Hepatic stellate cell (primary cell): ENCODE measurements at places on chromosomes 3 and 15.

DNA sequence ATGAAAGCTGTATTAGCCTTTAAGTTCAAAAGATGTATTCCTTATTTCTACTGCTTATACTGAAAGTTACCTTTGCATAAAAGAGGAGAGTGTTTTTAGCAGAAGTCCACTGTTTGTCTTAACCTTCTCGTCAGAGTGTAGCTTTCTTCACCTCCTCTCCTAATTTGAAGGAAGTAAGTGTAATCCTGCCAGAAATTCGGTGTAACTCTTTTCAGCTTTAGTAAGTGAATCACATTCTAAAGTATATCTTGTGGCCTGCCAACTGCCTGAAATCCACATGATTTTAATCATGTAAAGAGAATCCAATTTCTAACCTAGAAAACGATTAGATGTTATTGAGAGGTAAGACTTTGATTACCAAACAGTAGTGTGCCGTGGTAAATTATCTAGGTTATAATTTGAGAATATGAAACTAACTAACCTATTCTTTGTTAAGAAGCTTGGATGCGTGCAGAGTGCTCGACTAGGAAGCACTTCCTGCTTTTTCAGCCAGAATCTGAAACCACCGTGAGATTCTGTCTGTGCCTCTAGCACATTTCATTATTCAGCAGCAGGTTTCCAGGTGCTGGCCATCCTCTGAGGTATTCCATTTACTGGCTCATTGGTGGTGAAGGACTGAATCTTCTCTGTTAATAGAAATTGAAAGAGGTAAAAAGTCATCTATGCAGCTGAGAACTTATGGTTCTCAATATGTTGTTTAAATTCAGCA lies 7.5 kb downstream of the GYG1 start:
- DNase-seq: no peak

DNA sequence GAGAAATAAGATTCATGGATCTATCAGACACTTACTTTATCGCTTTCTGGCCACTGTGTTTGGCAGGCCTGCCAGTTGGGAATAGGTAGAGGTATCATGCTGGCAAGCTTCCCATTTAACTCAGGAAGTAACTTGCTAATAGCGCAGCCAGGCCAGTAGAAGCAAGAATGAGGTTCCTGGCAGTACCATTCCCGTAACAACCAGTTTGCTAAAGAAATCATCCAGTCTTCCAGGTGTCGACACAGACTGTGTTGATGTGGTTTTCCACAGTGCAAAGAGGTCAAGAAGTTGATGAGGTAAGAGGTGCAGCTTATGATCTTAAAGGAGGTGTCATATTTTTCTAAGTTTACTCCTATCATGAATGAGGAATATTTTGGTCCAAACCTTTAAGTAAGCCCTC lies 46.2 kb downstream of the DPH6 start:
- no peak for DNase-seq

- peak; percentile 86 for DNase-seq
These were observed 25.4 kb downstream of the ADPGK start for GRCh38 chr15:72758182-72758581.

GRCh38 chr3:45617430-45618080 lies 23.0 kb downstream of the LIMD1 start:
- no peak for DNase-seq

GRCh38 chr3:56672-57071 lies 139.9 kb upstream of the CHL1 start:
- DNase-seq: no peak

DNA sequence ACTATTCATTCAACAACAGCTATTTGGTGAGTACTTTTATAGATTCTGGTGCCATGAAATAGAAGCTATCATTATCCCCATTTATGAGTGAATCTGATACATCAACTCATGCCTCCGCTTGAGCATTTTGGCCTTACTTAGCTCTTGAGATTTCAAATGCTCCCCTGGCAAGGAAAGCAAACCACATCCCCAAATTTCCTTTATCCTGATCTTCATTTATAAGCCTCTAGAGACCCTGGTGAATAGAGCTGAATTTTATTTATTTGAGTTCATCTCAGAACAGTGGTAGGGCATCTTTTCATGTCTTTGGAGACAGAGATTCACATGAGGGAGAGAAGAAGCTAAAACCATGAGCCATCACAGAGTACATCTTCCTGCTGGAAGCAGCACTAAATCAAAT lies 317.2 kb downstream of the SLC9A9 start:
- no peak for DNase-seq

DNA sequence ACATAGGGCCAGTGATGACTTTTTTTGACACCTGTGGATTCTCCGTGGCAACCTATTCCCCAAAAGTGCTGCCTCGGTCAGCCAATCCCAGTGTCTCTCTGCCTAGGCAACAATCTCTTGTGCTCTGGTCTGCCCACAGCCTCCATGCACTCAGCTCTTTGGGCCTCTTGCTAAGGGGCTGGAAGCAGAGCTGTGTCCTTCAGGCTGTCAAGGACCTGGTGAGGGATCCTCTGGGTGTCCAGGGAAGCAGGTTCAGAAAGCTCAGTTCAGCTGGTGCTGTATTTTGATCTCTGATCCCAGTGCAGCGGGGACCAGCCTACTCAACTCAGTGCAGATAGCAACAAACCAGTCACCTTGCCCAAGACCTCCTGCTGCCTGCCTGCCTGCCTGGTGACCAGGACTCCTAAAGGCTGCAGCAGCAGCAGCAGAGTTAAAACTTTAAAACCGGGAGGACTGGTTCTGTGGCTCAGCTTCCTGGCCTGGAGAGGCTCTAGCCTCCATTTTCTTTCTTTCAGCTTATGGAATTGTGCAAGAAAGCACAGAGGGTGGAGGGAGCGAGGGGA lies 6.2 kb downstream of the PAK6 start:
- no peak for DNase-seq

- DNase-seq: no peak
These were observed 112.9 kb upstream of the ARHGEF3 start for GRCh38 chr3:56914646-56915045.

GRCh38 chr3:110881069-110881468 lies 190.5 kb upstream of the NECTIN3 start:
- DNase-seq: no peak

- DNase-seq: no peak
These were observed 23.7 kb upstream of the P4HTM start for GRCh38 chr3:48966367-48966766.

- no peak for DNase-seq
These were observed 44.0 kb downstream of the PDE8A start for GRCh38 chr15:85025516-85026251.

GRCh38 chr3:8166014-8166413 lies 335.6 kb upstream of the LMCD1 start:
- DNase-seq: no peak

DNA sequence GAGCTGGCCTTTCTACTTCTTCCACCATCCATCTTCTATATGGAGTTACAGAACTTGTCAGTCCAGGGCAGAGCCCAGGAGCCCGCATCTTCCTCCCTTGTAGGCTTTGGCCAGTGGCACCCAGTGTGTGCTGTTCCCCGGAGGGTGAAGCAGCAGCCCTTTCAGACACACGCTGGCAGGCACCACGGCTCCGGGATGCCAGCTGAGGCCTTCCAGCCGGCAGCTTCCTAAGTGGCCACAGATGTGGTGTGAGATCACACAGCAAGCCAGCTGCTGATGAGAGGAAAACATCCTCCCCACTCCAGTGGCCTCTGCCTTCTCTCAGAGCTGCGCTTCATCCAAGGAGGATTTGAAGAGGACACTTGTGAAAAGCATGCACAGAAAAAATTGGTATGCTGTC lies 24.1 kb downstream of the CRABP1 start:
- DNase-seq: no peak

DNA sequence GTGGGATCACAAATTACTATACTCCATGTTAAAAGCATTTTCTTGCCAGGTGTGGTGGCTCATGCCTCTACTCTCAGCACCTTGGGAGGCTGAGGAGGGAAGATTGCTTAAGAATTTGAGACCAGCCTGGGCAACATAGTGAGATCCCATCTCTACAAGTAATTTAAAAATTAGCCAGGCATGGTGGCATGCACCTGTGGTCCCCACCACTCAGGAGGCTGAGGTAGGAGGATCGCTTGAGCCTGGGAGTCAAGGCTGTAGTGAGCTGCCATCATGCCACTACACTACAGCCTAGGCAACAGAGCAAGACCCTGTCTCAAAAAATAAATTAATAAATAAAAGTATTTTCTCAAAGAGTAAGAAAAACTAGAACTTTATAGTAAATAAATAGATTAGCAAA lies 22.9 kb upstream of the ABHD10 start:
- DNase-seq: no peak

- DNase-seq: peak; percentile 71
These were observed at the start of gene ZKSCAN7 for GRCh38 chr3:44554626-44555592. ZKSCAN7 (plus strand) TSS chr3:44555193; CDS start chr3:44557048, 1,855 bp downstream.

DNA sequence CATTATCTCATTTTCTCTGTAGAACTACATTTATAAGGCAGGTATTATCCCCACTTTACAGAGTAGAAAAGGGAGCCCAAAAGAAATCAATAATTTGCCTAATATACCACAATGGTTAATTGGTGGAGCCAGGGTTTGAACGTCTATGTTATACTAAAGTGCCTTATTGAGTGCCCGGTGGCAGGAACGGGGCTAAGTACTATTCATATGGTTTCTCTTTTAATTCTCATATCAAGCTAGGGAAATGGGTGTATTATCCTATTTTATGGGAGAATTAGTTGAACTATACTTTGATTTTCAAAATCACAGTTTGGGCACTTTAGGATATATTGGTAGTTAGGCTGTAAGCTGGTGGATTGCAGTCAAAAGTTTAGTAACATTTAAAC lies 1.5 kb downstream of the CEP97 start:
- DNase-seq: no peak

GRCh38 chr3:175948041-175948440 lies 1088.9 kb downstream of the NAALADL2 start:
- DNase-seq: no peak

DNA sequence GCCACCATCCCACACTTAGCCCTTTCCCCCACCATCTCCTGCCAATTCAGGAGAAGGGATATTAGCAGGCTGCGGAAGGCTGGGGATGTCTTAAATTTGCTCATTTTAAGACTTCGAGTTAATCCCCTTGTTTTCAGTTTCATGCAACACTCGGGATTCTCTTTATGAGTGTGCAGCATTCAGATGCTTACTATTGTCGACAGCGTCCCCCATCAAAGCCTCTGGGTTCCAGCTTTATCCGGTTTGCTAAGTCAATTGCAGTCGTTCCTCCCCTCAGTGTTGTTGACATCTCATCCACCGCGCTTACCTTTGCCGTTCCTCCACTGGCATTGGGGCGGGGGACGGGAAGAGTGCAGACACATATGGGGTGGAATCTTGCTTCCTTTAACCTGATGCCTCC lies 220.2 kb downstream of the VPS13C start:
- DNase-seq: no peak

DNA sequence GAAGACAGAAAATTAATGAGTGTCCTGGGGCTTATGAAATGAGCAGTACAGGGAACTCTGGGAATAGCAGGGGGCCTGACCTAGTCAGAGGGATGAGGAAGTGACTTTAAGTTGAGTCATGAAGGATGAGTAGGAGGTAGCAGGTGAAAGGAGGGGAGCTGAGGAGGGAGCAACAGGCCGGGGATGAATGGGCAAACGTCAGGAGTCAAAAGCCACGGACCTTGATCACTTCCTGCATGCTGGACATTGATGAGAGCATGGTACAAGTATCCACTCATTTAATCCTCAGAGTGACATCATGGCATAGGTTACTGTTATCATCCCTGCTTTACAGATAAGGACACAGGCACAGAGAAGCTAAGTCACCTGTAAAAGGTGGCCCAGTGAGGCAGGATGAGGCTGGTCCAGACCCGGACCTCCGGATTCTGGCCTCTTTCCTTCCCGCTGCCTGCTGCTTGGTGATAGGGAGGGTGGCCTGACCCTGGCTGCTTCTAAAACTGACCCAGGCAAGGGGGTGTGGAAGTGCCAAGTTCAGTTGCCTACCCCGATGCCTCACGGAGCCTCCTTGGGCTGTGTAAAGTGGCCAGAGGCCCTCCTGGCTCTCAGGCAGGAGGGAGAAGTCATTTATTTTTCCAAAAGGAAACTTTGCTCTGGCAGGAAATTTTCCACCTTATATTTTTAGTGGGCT lies 7.6 kb downstream of the CORO2B start:
- peak; percentile 58 for DNase-seq

GRCh38 chr3:113140876-113141275 lies 70.5 kb upstream of the BOC start:
- DNase-seq: no peak

GRCh38 chr3:150303768-150304167 lies 104.3 kb upstream of the TSC22D2 start:
- no peak for DNase-seq

GRCh38 chr3:110887176-110887575 lies 184.4 kb upstream of the NECTIN3 start:
- DNase-seq: no peak

DNA sequence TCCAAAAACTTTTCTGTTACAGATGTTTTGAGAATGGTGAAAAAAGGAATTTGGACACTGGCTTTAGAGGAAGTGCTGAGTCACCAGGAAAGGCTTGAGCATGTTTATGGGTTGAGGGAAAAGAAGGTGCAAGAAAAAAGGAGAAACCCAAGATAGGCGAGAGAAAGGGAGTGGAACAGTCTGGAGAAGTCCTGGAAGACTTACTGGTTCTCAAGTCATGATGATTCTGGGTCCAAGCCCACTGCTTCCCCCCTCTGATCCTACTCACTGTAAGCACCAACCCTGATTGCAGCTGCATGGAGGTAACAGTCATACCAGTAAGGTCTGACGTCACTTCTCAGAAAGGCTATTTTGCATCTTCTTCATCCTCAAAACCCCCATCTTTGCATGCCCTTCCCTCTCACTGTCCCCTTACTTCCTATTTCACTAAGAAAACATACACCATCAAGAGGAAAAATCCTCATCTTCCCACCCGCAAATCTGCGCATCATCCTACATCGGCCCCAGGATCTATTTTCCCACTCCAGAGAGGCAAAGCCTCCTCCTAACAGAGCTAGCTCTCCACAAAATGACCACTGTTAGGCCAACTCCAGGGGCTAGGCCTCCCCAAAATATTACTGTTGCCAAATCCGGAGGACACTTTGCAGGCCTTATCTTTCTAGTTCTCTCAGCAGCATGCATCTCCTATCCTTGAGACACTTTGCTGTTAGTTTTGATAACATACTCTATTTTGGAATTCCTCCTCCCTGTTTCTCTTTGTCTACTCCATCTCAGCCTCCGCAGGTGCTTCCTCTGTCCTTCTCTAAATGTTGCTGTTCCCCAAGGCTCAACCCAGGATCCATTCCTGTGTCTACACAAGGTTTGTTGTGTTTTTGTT lies 3.2 kb upstream of the ATP13A3 start:
- no peak for DNase-seq

- no peak for DNase-seq
These were observed 29.4 kb downstream of the GAP43 start for GRCh38 chr3:115652738-115653137.

DNA sequence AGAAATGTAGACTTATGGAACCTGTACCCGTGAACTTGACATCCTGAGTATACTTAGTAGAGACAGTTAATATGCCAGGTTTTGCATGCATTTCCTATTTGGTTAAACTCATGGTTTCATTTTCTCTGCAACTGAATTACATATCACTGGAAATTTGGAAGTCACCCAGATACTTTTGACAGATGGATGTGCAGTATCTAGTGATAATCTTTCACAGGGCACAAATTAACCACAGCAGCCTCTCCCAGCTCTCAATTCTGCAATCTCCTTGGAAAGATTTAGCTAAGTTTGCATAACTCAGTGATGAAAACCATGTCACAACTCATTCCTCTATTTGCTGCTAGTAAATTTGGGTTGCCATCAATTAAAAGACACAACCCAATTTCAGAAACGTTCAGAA lies 162.3 kb upstream of the TPM1 start:
- no peak for DNase-seq

- DNase-seq: no peak
These were observed 2.6 kb downstream of the SPTBN5 start for GRCh38 chr15:41891226-41891625.
